ENCODE measurements at places on chromosomes 1 and 21.

- no peak for DNase-seq
Measured at GRCh38 chr1:78388275-78388674, 102.5 kb upstream of the PTGFR start.

DNA sequence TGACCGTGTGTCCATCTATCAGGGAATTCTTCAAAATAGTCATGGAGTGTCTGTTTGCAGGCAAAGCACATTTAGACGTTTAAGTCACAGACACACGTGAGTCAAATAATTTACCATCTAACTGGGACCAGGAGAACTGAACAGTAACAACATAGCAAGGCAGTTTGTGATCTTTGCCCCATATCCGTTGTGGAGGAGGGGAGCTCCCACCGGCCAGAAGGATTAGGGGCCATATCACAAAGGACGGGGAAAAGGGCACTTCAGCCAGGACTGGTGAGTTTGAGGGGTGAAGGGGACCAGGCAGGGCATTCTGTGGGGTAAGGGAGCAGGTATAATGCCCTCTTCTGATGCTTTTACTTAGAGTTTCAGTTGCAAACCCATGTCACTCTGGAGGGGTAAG, 22.9 kb downstream of the ELAPOR1 start:
- DNase-seq = no peak

DNA sequence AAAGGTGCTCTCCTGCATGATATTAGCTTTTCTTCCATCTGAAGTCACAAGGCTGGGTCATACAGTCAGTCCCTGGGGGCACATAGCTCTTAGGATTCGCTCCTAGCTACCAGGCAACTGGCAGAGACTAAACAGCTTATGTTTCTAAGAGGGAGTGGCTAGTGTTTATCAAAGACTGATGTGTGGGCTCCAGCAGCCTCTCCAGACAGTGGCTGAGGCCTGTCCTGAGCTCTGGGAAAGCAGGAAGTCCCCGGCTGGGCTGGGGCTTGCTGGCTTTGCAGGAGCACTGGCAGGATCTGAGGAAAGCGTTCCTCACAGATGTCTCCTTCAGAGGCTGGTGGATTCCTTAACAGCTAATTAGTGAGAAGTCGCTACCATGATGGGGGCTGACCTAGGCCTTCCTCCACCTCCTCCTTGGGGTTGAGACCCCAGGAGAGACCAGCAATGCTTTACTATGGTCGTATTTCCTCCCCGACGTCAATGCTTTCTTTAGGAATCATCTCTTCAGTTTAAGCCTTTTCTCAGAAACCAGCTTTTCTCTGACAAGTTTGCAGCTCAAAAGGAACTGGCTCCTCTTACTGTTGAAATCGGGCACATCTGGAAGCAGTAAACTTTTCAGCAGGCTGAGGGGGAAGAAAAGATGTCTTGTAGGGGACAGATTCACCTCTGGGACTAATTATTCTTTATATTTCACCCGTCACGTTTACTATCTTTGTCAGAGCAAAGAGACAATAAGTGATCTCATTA, 33.5 kb upstream of the HHAT start:
- DNase-seq = peak; percentile 43

DNA sequence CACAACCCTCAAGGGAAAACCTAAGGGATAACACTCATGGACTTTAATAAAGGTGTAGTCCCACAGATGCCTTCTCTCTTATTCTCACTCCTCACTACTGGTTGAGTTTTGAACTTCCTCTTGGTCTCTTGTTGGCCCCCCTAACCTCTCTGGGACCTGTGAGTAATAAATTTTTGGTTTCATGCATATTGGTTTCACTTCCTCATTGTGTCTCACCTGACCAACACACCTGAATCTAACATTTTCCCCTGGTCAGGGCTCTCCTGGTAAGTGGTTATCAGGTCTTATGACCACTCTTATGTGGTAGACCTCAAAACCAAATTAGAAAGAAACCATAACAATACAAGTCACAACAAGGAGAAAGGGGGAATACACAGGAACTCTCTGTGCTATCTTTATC, 60.5 kb upstream of the PRMT6 start:
- DNase-seq = no peak

DNA sequence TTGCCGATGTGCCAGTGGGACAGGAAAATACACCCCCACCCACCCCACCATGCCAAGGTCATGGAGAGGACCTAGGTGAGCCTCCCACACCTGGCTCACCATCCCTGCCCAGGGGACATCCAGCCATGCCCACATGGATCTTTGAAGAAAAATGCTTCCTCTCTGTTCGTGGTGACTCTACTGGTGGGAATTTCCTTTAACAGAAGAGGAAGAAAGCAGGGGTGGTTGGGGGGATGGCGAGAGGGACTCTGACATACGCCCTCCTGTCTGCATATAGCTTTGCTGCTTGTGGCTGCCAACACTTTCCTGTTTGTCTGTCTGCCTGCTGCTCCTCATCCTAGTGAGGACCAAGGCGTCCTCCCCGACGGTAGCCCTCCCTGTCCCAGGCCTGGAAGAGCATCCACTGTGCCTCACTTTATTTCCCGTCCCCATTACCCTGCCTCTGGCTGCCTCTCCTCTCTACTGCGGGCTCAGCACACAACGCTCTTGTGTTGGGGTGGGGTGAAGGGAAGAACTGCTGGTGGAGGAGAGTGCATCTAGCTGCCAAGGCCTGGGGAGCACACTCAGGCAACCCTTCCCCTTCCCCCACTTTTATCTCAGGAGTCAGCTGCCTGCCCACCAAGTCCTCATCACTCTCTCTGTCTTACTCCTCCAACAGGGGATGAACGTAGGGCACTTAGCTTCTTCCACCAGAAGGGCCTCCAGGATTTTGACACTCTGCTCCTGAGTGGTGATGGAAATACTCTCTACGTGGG, 2.5 kb downstream of the SEMA4A start:
- no peak for DNase-seq

GRCh38 chr1:86914998-86915736, 732 bp downstream of the HS2ST1 start:
- peak; percentile 40 for DNase-seq

DNA sequence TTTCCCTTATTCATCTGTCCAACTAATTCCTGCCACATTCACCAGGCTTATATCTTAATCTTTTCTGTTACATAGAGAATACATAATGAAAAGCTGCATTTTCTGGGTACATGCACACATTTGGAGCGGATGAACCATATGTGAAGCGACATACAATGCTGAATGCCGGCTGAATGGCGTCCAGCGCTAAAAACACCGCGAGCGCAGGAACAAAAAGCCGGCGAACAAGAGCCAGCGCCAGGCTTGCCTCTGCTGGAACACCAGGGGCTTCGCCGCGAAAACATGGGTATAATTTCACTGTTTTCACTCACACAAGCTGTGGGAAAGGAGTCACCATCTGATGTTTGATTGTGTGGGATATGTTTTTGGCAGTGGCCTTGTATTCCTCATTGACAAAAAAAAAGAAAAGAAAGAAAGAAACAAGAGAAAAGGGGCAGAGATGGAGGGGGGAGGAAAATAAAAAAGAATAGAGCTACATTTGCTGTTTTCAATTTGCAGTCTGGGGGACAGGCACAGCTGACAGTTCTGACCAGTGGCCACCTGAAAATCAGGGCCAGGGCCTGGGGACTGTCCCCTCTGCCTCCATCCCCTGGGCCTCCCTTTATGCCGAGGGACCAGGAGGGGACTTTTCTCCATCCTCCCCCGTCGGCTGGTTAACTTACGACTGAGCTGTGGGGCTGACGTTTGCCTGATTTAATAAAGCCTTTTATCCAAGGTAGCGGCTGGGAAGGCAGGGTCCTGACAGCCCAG, 70.2 kb upstream of the OLIG2 start:
- no peak for DNase-seq

DNA sequence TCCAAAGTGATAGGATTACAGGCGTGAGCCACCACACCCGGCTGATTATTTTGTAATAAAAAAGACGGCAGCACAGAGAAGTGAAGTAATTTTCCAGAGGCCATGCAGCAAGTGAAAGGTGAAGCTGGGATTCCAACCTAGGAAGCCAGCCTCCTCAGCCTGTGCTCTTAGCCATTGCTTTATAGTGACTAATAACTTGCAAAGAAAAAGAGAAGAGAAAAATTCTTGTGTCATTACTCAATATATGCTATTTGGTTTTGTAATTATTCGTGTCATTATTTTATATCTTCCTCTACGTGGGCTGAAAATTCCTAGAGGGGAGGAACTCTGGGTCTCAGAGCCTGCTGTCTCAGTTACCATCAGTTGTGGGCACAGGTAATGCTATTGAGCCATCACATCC, 1.6 kb upstream of the IER5 start:
- DNase-seq = no peak

GRCh38 chr1:70005386-70006034, 199.9 kb downstream of the LRRC40 start:
- no peak for DNase-seq

GRCh38 chr1:224809613-224810012, 119.9 kb upstream of the DNAH14 start:
- no peak for DNase-seq

GRCh38 chr1:111283838-111284237, 6.8 kb upstream of the CHIA start:
- no peak for DNase-seq

DNA sequence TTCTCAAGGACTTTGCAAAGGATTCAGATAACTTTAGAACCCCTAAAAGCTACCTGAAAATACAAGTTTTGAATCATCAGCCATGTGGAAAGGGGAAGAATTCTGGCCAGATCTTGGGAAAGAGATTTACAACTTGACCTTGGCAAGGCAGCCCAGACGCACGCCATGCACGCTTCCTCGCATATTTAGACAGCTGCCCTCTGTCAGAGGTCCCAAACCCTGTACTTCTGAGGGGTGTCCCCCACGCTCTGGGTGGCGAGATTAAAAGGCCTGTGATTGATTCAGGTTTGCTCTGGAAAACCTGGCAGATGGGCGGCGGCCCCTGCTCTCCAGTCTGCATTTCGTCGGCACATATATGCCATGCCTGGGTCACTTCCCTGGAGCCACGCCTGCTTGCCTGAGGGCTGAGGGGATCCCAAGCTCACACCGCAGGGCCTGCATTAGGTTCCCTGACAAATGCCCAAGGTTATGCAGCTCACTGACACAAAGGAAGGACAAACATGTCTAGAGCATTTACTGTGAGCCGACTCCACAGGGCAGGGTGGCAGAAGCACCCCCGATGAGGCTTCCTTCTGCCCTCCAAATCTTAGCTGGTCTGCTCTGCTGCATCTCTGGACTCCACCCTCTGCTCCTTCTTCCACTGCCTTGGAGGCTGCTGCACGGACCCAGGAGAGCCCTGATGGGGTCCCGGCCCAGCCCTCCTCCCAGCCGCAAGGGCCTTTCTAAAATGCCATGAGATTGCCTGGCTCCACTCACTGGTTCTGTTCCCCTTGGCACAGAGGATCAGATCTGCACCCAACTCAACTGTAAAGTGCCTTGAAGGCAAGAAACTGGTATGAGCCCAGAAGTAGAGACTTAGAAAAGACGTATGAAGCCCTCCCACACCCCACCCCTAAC, 103.9 kb downstream of the BCAR3 start:
- DNase-seq = no peak

DNA sequence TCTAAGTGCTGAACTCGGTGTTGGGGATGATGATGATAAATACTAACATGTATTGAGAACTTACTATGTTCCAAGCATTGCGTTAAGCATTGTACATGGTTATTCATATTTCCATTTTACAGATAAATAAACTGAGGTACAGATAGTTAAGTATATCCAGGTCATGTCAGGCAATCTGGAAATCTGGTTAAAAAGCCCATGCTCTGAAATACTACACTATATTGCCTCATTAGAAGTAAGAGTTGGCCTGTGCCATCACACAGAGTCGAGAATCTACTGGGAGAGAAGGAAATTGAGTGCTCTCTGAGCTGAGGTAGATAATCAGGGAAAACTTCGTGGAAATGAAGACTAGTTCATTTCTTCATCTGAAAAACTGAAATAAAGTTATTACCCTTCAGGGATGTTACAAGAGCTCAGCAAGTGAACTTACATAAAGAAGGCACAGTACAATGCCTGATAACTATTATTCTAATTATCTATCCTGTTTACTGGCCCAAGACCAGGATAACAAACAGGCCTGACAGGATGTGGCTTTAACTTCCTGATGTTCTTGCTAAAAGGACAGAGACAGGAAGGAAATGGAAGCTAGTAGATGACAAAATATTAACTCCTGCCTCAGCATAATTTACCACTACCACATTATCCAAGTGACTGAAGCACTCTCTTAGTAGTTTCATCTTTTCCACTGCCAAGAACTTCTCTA, 85.6 kb downstream of the EPS15 start:
- no peak for DNase-seq

GRCh38 chr1:235783148-235783776, 83.4 kb downstream of the LYST start:
- DNase-seq = peak; percentile 14

DNA sequence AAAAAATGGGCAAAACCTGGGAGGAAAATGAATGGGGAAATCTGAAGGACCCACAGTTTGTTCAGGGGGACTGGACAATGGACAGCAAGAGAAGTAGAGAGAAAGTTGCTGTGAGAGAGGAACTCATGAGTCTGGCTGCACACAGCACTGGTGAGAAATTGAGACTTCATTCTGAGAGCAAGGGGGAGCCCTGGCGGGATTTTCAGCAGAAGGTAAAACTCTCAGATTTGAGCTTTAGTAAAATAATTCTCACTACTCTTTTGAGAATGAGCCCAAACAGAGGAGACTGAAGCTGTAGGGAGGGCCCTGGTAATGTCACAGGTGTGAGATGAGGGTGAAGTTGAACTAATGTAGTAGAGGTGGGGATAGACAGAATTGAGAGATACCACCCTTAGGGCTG, 438.6 kb downstream of the OMA1 start:
- no peak for DNase-seq

DNA sequence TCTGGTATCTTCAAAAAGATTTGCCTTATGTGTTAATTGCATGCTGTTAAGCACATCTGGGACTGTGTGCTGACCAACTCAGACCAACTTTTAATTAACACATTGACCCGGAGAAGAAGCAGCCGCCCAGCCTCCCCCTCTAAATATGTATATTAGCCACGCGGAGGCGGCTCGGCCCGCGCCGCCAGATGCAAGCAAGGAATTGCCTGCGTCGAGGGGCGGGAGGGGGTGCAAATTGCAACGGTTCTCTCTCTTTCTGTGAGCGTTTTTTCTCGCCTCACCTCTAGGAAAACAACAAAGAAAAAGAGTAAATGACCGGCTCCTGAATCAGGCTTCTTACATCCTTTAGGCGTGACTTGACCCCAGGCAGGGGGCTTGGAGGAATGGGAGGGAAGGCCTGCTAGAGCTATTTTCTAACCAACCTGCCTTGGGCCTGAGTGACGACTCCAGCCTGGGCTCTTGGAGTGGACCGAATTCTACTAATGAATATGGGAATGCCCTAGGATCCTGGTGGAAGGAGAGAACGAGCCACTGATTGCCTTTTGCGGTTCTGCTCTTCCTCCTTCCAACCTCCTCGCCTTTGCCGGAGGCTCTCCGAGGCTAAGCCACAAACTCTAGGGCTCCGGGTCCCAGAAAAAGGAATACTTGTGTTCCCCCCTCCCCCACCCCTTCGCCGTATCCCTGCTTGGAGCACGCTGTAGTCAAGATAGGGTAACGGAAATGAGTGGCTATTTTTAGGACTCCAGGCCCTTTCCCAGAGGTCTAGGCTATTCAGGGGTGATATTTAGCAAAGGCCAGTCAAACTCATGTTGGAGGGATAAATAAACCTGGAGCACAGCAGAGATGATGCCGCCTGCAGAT, 417.0 kb upstream of the ESRRG start:
- DNase-seq = peak; percentile 61

Data from iPS-NIHi11 (cell line).